ENCODE measurements at places on chromosomes 6 and 20.

GRCh38 chr6:154367839-154368695 lies 11.5 kb upstream of the IPCEF1 start:
- DNase-seq, result no peak

DNA sequence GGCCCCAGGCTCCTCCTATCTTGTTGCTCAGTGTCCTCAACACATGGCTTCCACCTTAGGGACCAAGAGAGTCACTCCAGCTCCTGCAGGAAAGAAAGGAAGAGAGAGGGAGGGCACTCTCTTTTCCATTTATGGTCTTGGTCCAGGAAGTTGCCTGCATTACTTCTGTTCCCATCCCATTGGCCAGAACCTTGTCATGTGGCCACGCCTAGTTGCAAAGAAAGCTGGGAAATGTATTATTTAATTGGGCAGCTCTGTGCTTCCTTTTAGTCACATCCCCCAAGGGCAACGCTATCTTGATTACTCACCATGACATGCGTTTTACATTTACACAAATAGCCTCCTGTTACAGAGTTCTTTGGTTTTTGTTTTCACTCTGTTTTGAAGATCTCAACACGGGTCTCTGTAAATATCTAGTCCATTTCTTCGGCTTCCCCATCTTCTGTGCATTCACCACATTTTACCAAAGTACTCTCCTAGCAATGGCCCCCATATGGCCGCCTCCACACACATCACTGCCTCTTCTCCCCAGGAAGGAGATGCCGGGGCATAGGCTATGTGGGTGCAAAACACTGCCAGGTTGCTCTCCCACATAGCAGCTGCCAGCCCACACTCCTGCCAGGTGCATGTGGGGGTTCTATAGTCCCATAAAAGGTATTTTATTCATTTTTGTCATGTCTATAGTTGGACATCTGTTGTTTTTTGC lies 35.7 kb upstream of the ZMYND8 start:
- peak; percentile 78 for DNase-seq

- no peak for DNase-seq
Observed at GRCh38 chr20:830011-830521, 3.4 kb upstream of the FAM110A start.

GRCh38 chr6:148932731-148933130 lies 185.9 kb downstream of the UST start:
- no peak for DNase-seq

GRCh38 chr6:10685092-10685915 lies 9.1 kb downstream of the C6orf52 start:
- DNase-seq, result no peak

DNA sequence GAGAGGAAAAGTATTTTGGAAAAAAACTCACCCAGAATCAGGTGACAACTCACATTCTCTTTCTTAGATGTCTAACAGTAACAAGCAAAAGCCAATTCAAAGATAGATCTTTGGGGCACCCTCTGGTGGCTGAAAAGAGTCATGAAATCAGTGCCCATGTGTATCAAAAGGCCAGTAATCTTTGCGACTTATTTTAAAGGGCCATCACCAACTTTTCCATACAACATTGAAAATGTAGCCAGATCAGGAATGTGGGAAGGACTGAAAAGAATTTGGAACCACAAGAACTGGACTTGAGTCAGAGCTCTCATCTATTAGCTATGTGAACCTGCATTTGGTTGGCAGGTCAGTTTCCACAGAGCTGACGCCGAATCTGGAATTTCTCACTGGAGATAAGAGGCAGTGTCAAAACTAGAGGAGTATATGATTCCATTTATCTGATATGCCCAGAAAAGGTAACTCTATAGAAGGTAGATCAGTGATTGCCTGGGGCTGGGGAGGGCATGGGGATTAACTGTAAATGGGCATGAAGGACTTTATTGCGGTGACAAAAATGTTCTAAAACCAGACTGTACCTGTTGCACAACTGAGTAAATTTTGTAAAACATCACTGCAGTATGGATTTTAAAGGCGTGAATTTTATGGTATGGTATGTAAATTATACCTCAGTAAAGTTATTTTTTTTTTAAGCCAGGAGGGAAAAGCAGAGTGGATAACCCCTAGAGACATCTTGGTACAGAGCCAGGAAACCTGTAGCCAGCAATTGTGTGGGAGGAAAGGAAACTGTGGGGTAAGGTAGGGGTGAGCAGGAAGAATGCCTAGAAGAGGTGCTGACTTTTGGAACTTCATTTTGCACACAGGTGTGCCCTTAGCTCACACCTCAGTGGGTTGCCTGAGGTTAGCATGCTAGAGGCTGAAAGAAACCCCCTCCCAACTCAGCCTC lies 117.1 kb upstream of the ASF1A start:
- peak; percentile 70 for DNase-seq

- no peak for DNase-seq
Observed at GRCh38 chr20:59365611-59366285, 65.3 kb downstream of the EDN3 start.

DNA sequence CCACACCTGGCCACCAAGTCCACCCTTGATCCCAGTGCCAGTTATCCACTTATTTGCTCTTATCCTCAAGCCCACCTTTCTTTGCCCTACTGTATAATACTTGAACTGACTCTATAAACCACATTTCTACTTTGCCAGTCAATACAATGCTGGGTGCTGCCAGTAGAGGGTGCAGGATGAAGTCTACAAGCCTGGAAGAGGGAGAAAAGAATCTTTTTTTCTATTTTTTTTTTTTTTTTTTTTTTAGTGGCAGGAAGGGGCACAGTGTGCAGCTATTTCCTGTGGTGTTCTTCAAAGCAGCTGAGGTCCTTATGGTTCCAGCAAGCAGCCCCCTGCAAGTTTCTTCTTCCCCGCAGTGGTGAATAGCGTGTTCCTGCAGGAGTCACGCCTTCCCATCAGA lies 22.2 kb upstream of the GABRR1 start:
- DNase-seq, result peak; percentile 66

GRCh38 chr20:3590164-3590563 lies 73.0 kb downstream of the GFRA4 start:
- DNase-seq, result no peak

- no peak for DNase-seq
Observed at GRCh38 chr6:22153384-22154158, 143.3 kb downstream of the PRL start.

- DNase-seq, result no peak
Observed at GRCh38 chr6:11330413-11330760, 97.9 kb upstream of the NEDD9 start.

GRCh38 chr20:41218466-41218865 lies 81.1 kb downstream of the PLCG1 start:
- no peak for DNase-seq
